ENCODE measurements at places on chromosomes 2 and 18.

DNA sequence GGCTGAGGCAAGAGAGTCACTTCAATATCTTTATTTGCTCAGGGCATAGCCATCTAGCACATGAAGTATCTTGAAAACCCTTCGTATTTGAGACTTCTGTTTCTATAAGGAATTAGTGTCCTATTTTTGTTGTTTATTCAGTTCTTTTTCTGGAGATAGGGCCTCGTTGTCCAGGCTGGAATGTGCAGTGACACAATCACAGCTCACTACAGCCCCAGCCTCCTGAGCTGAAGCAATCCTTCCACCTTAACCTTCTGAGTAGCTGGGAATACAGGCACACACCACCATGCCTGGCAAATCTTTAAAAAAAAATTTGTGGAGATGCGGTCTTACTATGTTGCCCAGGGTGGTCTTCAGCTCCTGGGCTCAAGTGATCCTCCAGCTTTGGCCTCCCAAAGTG lies 50.6 kb downstream of the PSMD14 start:
- DNase-seq: no peak

- no peak for DNase-seq
Measured at GRCh38 chr2:10009811-10010781, 33.3 kb upstream of the KLF11 start.

GRCh38 chr2:128280158-128280871 lies 38.4 kb downstream of the HS6ST1 start:
- DNase-seq: no peak

DNA sequence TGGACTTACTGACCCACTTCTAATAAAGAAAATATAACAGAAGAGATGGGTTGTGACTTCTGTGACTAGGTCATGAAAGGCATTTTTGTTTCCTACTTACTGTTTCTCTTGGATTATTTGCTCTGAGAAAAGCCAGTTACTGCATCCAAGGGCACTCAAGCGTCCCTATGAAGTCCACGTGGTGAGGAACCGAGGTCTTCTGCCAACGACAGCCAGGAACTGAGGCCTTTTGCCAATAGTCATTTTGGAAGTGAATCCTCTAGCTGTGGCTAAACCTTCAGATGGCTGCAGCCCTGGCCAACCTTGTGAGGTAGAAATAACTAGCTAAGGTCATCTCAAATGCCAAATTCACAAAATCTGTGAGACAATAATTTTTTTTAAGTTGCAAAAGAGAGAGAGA lies 449.8 kb upstream of the RGPD4 start:
- DNase-seq: no peak

DNA sequence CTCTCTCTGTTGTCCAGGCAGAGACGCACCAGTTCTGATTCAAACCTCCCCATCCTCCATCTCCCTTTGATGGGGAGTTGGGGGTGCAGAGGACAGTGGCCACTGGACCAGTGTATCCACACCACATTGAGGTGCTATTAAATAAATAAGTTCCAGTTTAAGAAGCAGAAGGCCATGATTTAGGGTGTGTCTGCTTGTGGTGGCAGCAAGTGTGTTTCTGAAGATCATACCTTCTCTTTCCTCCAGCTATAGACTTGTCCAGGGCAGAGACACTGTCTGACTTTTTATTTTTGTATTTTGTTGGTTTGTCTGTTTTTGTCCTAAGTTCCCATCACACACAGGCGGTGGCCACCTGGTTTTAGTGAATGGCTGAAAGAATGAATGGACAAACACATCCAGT lies 16.5 kb upstream of the INO80C start:
- DNase-seq: no peak

GRCh38 chr2:47033102-47033880 lies 117.7 kb upstream of the MCFD2 start:
- DNase-seq: no peak

GRCh38 chr2:176457481-176457880 lies 188.2 kb downstream of the MTX2 start:
- DNase-seq: no peak

DNA sequence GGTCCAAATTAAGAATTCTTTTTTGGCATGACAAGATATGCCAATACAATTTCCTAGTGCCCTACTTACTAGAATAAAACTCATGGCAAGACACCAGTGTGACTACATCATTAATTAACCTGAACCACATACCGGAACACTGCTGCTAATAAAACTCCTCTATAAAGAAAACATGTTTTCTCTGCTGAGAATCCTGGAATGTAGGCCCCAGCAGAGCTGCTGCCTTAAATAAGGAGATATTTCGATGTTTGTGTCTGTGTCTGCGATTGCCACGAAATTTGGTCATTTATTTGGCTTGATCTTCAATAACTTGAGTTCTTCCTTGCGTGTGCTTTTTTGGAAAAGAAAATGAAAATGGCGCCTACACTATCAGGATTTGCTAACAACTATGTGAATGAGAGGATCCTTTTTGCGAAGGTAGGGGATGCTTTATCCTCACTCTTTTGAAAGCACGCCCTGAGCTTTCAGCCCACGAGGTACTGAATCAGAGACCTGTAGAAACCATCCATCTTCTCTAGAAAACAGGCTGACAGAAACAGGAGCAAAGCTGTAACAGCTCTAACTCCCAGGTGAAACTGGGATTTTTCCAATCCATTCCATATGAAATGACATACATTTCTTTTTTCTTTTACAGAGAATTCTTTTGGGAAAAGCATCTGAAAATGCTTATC lies 27.0 kb downstream of the KLF7 start:
- no peak for DNase-seq

- no peak for DNase-seq
Measured at GRCh38 chr2:62415019-62415431, 91.0 kb downstream of the TMEM17 start.
